ENCODE measurements at places on chromosomes 6 and 20.

- peak; percentile 8 for DNase-seq
Measured at GRCh38 chr20:46349035-46349741, 40.9 kb upstream of the CDH22 start.

DNA sequence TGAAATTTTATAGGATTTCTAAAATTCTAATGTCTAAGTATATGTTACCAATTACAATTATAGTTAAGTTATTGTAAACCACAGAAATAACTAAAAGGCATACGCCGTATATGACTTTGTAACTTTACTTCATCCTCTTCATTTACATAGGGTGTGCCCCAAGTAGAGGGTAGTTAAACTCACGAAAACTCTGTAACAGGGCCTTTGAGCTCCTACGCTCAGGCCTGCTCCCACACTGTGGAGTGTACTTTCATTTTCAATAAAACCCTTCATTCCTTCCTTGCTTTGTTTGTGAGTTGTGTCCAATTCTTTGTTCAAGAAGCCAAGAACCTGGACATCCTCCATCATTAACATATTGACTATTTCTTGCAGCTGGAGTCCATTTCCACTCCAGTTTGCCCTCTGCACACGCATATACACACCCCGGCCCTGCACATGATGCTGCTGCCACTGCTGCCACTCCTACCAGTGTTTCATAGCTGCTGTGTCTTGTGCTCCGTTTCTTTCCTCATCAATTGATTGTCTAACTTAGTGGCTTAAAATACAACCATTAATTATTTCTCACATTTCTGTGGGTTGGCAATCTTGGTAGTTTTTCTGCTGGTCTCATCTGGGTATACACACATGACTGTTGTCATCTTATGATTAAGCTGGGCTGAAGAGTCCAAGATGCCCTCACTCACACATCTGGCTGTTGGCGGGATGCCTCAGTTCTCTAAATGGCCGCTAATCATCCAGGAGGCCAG lies 33.0 kb upstream of the SCP2D1 start:
- DNase-seq: no peak

GRCh38 chr6:34576286-34576955 lies 20.3 kb upstream of the SPDEF start:
- DNase-seq: no peak

DNA sequence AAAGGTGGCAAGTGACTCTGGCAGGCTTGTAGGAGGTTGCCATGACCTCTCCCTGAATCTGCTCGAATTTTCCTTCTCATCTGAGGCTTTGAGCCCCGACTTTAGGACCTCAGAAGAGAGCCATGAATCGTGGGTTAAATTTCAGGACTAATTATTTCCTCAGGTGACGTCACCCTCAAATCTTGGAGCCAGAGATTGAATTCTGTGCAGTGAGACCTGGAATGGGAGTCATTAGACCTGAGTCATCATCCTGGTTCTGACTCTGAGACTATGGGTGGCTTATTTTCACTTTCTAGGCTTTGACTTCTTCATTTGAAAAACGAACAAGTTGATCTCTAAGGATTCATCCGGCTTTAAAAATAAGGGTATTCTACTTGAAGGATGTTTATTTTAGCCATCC lies 48.5 kb upstream of the PDYN start:
- DNase-seq: no peak

DNA sequence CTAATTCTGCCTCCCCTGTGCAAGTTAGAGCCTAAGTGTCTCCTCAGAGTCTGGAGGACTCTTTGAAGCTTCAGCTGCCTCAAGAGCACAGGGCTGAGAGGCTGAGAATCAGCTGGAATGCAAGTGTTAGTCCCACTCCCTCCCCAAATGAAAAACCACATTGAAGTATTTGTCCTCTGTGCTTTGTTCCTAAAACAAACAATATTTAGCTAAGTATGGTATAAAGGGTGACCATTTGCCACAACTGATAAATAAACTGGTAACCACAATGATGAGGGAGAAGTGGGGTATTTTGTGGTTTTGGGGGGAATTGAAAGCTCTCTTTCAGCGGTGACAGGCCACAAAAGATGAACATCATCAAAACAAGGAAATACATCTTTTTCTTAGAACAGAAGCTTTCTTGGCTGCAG lies 91.7 kb upstream of the HDDC2 start:
- DNase-seq: no peak

DNA sequence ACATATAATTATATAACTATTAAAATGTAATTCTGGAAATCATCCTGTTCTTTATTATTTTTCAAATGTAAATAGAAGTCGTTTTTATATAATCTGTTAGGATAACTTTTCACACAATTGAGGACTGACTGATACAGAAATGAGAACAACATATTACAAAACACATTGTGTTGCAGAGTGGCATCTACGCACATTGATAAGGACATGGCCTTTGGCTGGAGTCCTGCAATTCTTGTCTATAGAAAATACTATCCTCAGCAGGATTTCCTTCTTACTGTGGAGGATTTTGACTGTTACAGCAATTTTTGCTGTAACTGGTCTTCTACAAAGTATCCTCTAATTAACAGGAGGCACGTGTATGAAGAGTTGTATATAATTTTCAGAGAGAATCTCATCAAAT lies 19.8 kb downstream of the SH3BGRL2 start:
- DNase-seq: no peak

- DNase-seq: no peak
Measured at GRCh38 chr20:5160882-5161281, 34.1 kb downstream of the CDS2 start.

DNA sequence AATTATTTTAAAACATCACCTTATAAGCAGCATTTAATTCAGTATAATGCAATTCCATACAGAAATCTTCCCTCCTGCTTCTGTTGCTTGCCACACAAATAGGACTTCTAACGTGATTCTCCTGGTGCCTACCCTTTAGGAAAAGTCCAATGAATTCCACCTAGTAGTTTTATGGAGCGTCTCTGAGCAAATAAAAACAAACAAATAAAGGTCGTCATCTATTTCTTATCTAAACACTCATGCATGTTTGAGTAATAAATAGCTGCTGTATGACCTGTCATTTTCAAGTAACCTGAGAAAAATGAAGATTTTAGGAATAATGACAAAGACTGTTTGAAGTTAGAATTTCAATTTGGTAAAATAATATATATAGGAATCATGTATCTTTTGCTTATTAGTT lies 102.7 kb downstream of the BMP5 start:
- no peak for DNase-seq

GRCh38 chr6:52400313-52401041 lies 19.7 kb upstream of the EFHC1 start:
- no peak for DNase-seq

- DNase-seq: no peak
Measured at GRCh38 chr6:157194643-157195042, 128.7 kb downstream of the TMEM242 start.

- no peak for DNase-seq
Measured at GRCh38 chr6:70414813-70415212, 1.5 kb downstream of the FAM135A start.

- DNase-seq: no peak
Measured at GRCh38 chr6:36227379-36228228, 31.1 kb downstream of the BRPF3 start.

GRCh38 chr6:92130944-92131343 lies 1288.4 kb downstream of the EPHA7 start:
- DNase-seq: no peak

GRCh38 chr6:61886608-61887259 lies 399.3 kb downstream of the KHDRBS2 start:
- no peak for DNase-seq

DNA sequence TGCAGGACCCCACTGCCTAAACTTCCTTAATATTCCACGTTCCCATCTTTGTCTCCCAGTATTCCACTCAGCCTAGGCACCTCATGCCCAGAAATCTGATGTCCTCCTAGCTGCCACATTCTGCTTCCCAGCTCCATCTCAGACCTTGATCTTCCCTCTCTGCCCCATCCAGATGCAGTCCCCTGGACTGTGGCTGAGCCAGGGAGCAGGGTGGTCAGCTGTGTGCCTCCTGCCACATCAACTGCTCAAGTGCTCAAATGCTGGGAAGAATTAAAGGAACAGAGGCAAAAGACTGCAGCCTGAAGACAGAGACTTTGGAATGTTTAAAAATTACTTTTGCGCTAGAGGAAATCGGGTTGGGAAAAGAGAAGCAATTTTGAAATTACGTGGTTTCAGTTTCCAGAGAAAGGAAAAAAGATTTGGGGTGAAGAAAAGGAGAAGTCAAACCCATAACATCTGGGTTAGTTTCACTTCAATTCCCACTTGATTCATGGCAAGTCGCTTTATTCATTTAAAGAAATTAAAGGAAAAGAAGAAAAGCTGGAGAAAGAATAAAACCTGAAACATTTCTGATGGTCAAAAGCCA lies 704.8 kb downstream of the PTPRT start:
- no peak for DNase-seq

GRCh38 chr6:13769655-13770053 lies 44.7 kb downstream of the MCUR1 start:
- no peak for DNase-seq

DNA sequence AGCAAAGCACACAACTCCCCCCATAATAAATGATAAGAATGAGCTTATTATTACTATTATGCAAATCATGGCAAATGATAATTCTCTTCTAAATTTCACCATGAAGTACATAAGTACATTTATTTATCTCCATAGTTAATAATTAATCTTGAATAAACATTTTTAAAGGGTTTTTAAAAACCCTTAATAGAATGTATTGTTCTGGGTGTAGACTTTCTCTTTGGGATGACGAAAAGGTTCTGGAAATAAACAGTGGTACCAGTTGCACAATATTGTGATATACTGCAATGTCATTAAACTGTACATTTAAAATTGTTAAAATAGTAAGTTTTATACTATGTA lies 18.0 kb downstream of the DST start:
- no peak for DNase-seq

DNA sequence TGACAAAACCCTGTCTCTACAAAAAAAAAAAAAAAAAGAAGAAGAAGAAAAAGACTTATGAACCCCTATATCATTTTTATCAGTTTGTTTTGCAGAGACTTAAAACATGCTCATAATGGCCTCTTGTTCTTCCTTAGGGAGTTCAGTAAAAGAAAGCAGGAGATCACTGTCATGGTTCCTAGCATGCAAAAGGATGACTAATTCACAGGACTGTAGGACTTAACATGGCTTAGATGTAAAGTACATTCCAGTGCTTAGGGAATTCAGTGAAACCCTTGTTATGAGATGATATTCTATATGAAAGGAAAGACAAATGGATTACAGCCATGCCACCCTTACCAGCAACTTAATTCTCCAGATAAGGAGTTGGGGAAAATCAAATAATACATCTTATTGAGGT lies 29.5 kb downstream of the EEF1A1 start:
- no peak for DNase-seq

GRCh38 chr20:10067321-10067720 lies 32.5 kb downstream of the ANKEF1 start:
- DNase-seq: no peak

DNA sequence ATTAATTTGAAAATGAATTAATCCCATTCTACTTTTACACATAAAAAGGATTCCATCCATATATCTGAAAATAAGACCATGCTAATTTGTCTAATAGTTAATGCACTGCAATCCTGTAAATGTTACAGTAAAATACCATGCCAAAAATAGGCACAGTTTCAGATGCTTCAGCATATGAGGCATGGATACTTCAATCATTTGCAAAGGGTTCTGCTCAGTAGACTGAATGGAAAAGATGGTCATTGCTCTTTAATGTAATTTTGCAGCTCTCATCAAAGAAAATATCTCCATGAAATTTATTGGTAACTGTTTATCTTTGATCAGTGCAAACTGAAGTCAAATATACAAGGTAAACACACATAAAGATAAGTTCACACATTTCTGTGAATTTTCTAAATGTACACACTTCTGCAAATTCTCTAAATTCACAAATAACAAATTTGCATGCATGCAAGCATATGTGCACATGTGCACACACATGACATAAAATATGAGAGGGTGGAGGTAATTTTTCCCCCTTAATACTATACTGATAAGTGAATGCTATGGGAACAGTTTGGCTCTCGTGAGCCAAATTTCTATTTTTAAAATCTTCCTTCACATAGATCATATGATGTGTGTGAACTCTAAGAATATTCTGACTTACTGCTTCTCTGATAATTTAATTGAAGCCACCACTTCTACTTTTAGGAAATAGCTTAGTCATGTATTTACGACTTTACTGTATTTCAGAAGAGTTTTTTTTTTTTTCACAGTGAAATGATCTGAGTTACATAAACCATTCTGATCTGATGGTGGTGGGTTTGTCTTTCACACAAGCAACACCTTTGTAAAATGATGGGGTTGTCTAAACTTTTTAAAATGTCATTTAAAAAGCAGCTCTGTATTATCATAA lies 996.8 kb upstream of the CITED2 start:
- no peak for DNase-seq

DNA sequence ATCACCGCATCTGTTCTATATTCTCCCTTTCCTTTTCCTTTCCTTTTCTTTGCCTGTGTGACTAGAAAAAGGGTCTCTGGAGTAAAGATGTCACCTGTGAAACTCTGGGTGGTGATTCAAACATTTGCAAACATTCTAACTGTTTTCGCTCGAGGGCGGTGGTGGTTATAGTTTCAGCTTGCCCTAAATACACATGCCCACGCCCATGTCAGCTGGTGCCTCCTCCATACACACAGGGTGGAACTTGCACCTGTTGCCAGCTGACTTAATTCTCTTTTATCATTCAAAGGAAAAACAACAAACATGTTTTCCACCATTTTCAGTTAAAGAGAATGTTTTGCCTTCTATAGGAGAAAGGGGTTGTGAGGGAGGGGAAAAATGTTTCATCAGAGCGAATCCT lies 381.9 kb upstream of the ARID1B start:
- DNase-seq: peak; percentile 26

- DNase-seq: no peak
Measured at GRCh38 chr6:15001326-15001910, 244.5 kb upstream of the JARID2 start.

DNA sequence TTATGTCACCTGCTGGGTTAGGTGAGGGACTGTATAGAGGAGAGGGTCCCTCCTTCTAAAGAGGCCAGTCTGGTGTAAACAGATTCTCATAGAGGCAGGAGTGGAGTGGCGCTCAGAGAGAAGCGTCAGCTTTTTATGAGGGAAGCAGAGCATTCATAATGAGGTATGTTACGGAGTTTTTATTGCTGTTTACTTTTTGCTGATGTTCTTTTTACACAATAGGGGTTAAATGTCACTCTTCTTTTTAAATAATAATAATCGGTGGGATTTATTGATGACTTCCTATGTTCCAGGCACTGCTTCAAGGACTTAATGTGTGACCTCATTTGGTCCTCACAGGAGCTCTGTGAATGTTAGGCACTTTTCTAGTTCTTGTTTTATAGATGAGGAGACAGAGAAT lies 79.9 kb downstream of the L3MBTL3 start:
- DNase-seq: no peak

DNA sequence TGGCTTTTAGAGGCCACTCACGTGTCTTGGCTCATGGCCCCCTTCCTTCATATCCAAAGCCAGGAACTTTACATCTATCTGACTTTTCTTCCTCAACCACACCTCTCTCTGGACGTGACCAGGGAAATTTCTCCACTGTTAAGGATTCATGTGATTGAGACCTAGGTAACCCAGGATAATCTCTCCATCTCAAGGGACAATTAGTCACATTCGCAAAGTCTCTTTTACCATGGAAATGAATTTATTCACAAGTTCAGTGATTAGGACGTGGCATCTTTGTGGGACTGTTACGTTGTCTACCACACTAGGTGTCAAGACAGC lies 227.5 kb upstream of the RAB32 start:
- DNase-seq: no peak

- DNase-seq: no peak
Measured at GRCh38 chr6:44049989-44050871, 77.0 kb downstream of the MRPL14 start.

Data from T-helper 22 cell (primary cell).